ENCODE measurements at places on chromosomes 2 and 18.
A peak's percentile ranks its signal among the peaks of the same experiment; 100 is the strongest.

GRCh38 chr2:19538411-19538963, 180.1 kb upstream of the OSR1 start:
- peak; percentile 96 for DNase-seq

DNA sequence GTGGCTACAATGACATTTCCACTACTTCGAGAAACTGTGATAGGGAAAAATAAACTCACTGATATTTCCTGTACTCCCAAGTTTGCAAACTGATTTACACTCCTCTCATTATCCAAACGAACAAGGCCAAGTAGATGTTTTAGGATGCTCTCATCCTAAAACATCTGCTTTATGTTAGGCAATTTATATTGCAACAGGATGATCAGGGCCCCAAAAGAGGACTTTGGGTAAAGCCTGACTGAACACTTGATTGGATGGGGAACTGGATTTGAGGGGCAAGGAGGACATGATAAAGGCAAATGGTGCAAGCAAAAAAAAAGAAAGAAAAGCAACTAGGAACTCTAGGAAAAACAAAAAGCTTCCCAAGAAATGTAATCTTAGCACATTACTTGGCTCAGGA, 2.1 kb upstream of the HES6 start:
- DNase-seq, result no peak

DNA sequence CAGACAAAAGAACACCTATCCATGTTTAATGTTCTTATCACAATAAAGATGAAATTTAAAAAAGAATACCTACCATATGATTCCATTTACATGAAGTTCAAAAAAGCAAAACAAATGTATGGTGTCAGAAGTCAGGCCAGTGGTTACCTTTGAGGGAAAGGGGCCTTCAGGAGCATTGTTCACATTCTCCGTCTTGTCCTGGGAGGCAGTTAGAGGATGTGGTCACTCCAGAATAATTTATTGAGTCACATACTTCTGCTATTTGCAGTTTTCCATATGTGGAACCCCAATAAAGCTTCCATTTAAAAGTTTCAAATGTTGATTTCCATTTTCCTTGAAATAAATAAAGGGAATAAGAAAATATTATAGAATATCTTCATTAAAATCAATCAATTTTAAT, 41.6 kb upstream of the POU3F3 start:
- no peak for DNase-seq

GRCh38 chr2:59590798-59591197, 962.7 kb downstream of the BCL11A start:
- no peak for DNase-seq

- DNase-seq, result no peak
These were observed 3.2 kb downstream of the PIGN start for GRCh38 chr18:62183578-62184195.

All from epithelial cell of proximal tubule (primary cell).